ENCODE measurements at places on chromosomes 4 and X.

DNA sequence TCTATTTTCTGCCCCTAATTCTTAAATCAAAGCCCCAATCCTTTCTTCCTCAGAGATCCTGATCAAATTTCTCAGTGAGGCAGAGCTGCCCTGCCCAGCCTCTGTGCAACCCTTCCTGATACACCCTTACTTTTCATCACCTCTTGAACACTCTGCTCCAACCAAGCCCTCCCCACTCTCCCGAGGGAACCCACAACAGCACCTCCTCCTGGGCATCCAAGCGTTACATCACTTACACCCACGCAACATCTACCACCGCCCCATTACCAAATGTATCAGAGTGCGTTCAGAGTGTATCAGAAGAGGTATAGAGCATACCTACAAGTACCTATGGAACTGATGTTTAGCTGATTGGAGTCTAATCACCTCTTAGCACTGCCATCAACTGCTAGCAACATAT is 186.5 kb downstream of the RAP1GDS1 start:
- DNase-seq = no peak

GRCh38 chrX:111634823-111635729 is 45.9 kb upstream of the ALG13 start:
- DNase-seq = no peak

DNA sequence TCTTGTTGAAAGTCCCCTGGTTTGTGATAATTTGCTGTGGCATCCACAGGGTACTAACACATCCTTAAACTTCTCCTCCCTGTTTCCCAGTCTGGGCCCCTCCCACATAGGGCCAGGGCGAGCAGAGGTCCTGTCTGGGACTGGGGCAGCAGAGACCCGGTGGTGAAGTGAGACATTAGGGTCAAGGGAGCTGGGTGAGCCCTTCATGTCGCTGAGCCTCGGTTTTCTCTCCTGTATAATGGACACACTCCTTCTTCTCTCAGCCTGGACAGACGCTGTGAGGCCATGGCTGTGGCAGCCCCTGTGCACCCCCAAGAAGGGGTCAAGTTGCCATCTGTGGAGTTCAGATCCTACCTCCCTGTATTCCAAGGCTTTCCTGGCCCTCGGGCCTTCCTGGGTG is 33.0 kb upstream of the HMX1 start:
- no peak for DNase-seq

DNA sequence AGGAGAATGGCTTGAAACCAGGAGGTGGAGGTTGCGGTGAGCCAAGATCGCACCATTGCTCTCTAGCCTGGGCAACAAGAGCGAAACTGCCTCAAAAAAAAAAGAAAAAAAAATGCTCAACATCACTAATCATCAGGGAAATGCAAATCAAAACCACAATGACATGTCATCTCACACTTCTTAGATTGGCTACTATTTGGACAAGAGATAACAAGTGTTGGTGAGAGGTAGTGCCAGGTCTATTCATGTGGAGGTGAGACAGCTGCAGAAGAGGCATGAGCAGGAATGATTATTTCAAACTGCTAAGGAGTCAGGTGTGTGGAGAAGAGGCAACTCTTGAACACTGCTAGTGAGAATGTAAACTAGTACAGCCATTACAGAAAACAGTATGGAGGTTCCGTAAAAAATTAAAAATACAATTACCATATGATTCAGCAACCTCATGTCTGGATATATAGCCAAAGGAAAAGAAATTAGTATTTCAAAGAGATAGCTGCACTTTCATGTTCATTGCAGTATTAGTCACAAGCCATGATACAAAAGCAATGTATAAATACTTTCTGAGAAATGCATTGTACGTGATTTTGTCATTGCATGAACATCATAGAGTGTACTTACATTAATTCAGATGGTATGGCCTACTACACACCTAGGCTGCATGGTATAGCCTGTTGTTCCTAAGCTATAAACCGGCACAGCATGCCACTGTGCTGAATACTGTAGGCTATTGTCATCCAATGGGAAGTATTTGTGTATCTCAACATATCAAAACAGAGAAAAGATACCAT is 75.3 kb downstream of the TMEM144 start:
- no peak for DNase-seq

- no peak for DNase-seq
These were observed 18.7 kb upstream of the ADD1 start for GRCh38 chr4:2824836-2825381.

- no peak for DNase-seq
These were observed 1.0 kb downstream of the HMGB2 start for GRCh38 chr4:173332963-173333657.
